Forelimb muscle (tissue), 1 donor: ENCODE measurements at places on chromosomes 4 and X. TPM values are rescaled to one million over a fixed set of nuclear protein-coding genes. Genes with fewer than 3 reads are reported as not detected.
A peak's percentile ranks its signal among the peaks of the same experiment; 100 is the strongest.

DNA sequence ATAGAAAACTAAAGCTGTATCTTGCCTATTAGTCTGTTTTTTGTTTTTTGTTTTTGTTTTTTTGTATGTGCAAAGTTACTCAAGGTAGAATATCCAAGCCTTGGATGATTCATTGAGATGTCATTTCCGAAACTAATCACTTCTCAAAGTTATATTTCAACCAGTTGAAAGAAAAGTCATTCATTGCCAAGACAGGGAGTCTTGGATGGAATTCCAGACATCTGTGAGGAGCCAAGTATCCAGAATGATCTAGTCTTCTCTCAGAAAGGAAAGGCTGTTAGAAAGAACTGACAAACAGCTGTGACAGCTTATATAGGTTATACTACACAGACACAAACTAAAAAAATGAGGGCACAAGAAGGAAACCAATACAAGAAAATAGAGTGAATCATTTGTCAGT, 141.1 kb upstream of the NDST3 start:
- DNase-seq: peak; percentile 11

DNA sequence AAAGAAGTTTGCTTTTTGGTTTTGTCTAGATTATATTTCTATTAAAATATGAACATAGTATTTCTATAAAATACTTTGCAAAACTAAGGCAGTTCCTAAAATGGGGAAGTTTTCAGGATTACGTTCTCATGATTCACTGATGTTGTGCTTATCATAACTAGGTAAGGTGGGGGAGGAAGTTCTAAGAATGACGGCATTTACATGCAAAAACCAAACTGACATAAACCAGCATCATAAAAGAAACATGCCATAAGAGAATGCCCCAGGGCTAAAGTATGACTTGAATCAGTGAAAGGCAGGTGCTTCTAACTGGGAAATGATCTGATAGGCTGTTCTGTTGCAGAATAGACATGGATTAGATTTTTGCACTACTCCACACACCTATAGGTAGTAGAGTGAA, 204.7 kb upstream of the JADE1 start:
- DNase-seq: no peak

DNA sequence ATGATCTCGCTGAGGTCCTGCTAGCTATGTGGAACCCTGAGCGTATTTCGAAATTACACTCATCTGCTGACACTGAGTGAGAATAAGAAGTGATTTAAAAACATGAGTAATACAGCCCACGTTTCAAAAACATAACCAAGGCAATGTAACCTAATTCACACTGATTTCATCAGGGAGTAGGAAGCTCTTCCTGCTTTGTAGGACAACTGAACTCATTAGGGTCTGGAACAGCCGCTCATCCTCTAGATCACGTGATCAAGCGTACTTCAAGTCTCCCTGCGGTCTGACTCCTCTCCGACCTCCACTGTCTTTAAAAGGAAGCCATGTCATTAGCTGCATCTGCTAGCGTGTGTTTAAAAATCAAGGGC, 138.0 kb downstream of the NSUN7 start:
- DNase-seq: no peak

DNA sequence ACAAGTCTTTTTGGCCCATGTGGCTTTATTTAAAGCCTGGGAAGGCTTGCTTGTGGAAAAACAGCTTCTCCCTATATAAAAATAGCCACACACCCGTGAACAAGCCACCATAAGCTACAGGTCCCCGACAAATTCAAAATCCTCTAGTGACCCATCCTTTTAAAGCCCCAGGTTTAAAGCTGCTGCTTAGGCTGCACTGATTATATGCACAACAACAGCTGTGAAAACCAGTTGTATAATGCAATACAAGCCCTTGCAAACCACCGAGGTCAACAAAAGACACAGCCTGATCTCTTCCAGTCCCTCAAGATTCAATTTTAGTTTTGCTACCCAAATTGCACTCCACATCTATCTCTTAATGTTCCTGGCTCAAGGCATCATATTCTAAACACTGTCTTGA, 186.0 kb upstream of the WDFY3 start:
- no peak for DNase-seq

GRCh38 chrX:11103006-11103405, 8.1 kb upstream of the HCCS start:
- no peak for DNase-seq

DNA sequence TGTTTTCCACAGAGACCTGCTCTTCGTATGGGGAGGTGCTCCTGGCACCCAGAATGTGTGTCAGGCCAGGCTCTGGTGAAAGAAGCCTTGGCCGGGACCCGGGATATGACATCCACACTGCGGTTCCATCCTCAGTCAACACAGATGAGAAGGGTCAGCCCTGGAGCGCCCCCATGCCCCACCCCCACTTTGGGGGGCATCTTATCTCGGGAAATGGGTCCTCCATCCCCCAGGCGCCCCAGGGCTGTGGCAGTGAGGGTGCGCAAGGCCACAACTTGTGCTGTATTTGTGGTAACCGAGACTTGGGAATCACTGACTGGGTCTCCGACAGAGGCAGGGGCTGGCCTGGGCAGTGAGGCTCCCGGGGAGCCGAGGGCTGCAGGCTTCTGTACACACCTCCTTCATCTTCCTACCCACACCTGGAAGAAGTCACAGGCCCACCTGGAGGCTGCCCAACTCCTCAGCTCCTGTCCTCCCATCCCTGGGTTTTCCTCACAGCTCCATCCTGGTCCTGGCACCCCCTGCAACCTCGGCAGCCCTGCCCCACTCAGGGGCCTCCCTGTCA, 8.0 kb downstream of the CFAP99 start:
- no peak for DNase-seq

DNA sequence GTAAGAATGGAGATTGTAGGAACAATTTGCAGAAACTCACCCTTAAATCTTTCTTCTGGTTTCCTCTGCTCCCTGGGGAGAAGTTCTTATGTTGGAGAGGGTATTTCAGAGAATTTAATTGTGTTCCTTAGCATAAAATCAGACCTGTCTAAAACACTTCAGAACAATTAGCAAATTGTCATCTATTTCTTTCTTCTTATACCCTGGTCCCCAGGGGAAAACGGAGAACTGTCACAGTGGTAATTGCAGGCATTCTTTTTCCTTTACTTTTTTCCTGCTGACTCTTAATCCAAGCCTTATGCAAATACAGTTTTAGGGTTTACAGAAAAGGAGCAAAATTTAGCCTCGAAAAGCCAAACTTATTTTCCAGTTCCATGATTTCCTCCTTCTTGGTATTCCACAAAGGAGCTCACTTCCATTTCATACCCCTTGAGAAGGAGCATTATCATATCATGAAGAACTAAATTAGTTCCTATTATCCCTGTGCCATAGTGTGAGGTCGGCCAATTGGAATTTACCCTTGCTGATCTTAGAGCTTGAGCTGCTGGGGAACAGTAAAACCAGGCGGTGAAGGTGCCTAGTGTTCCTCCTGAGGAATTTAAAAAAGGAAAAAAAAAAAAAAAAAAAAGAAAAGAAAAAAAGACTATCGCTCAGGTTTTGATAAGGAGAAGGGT, 173.8 kb downstream of the IL15 start:
- DNase-seq: no peak

DNA sequence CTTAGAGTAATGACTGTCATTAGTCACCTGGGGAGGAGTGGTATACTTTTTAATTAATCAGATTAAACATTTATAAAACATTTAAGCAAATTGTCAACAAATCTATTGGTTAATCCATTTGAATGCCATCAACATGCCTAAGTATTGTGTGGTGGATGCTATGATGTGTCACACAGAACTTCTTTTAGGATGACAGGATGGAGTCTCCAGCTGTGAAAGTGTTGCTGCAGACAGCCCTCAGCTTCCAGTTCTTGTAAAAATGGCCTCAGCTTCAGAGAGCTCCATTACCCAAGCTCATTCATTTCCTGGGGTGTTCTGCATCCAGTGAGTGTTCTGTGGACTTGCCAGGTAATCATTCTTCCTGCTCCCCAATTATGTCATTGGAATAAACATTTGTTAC, 74.3 kb upstream of the CLNK start:
- no peak for DNase-seq

MAP9 gene
- 3.5 TPM for polyA plus RNA-seq

CXCL10 gene
- polyA plus RNA-seq: 0.23 TPM

DGKK gene
- not detected for polyA plus RNA-seq

MGARP gene
- 0.28 TPM for polyA plus RNA-seq

BEX1 gene
- polyA plus RNA-seq: 2.7 TPM
